ENCODE measurements at places on chromosomes 3 and 15.

GRCh38 chr3:339351-339750 lies 142.8 kb downstream of the CHL1 start:
- DNase-seq, result no peak

- no peak for DNase-seq
Measured at GRCh38 chr3:25566358-25566920, 98.3 kb downstream of the TOP2B start.

- DNase-seq, result no peak
Measured at GRCh38 chr3:3151513-3151912, 24.8 kb downstream of the TRNT1 start.

GRCh38 chr15:37764733-37765191 lies 169.7 kb upstream of the TMCO5A start:
- peak; percentile 22 for DNase-seq

DNA sequence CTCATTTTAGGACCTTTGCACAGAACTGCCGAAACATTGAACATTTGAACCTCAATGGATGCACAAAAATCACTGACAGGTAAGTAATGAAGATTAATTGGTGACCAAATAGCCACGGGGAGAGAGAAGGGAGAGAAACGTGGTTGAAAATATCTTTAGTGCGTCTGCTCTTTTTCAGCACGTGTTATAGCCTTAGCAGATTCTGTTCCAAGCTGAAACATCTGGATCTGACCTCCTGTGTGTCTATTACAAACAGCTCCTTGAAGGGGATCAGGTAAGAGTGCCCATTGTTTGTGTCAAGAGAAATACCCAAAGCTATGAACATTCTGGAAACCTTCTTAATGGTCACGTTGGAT lies 67.1 kb downstream of the UBP1 start:
- no peak for DNase-seq

DNA sequence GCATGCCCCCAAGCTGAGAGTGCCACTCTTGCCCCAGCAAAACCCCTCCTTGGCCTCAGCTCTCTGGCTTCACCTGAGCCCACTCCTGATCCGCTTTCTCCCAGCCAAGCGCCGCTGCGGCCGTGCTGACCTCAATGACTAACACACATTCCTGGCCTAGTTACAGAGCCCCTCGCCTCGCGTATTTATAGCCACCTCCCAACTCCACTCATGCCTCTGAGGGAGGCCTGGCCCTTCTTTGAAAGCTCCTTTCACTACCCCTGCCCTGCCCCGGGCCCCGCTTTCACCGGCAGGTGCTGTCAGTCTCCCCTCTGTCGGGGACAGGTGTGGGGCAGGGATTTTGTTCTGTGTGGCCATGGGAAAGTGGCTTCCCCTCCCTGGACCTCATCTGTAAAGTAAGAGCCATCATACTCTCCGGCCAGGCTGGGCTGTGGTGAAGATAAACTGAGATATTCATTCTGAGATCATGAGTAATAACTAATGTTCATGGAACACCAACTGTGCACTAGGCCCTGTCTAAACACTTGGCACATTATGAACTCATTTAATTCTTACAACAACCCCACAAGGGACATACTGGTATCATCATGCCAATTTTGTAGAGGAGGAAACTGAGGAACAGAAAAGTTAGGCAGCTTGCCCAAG lies 13.2 kb upstream of the ATP2B2 start:
- DNase-seq, result no peak

- no peak for DNase-seq
Measured at GRCh38 chr3:45309876-45310275, 78.5 kb upstream of the LARS2 start.

- no peak for DNase-seq
Measured at GRCh38 chr15:66580643-66581042, 14.8 kb upstream of the LCTL start.

DNA sequence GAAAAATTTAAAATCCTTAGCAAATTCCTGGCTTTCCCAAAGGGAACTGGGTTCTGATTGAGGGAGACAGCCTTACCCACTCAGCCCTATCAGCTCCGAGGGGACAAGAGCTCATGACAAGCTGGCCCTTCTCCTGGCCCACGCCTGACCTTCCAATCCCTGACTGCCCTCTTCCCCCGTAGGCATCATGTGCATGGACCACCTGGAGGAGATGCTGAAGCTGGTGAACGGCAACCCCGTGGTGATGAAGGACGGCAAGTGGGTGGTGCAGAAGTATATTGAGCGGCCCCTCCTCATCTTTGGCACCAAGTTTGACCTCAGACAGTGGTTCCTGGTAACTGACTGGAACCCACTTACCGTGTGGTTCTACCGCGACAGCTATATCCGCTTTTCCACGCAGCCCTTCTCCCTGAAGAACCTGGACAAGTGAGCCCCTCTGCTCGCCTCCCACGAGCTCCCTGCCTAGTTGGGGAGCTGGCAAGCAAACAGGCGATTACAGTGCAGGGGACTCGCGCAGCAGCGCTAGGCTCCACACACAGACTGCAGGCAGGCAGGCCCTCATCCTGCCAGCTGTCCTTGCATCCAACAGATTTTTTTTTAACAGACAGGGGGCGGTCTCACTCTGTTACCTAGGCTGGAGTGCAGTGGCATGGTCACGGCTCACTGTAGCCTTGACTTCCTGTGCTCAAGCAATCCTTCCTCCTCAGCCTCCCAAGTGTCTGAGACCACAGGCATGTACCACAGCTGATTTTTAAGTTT lies 16.8 kb downstream of the RPUSD3 start:
- DNase-seq, result no peak

- DNase-seq, result no peak
Measured at GRCh38 chr3:43707266-43707665, 16.5 kb downstream of the ABHD5 start.

DNA sequence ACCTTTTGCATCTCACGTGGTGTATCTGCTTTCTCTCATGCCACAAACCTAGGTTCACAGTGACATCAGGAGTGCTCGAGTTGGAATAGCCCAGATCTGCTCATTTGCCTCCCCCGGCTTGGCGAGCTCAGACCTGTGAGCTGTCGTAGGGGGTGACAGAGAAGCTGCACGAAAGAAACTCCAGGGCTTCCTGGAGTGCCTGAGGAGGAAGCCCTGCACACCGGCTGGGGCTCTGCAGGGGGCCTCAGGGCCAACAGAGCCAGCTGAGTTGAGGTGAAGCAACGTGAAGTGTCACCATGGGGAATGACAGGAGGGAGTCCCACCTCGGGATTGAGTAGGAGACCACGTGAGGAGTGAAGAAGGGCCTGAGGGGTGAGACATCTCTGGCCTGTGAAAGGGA lies 62.5 kb downstream of the RPN1 start:
- no peak for DNase-seq

- DNase-seq, result no peak
Measured at GRCh38 chr3:25665315-25666280, 891 bp upstream of the TOP2B start.

GRCh38 chr3:68631850-68632545 lies 300.3 kb downstream of the TAFA4 start:
- no peak for DNase-seq
